Vagina (tissue), 2 donors: ENCODE measurements at places on chromosomes 12 and 14.

DNA sequence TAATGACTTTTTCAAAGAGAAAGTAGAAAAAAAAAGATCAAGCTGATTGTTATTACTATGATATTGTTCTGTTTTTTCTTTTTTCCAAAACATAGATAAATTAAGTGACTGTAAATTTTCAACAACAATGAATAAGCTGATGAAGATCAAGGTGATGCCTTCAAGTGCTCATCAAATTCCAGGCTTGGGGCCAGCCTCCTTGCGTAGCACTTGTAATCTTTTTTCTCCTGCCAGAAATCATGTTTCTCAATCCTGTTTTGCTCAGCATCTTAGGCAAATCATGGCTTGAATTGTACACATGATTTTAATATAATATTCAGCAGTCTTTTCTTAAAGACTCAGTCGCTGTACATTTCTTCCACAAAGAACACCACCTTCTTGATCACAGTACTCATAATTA is 333.2 kb downstream of the NPAS3 start:
- DNase-seq, result no peak

DNA sequence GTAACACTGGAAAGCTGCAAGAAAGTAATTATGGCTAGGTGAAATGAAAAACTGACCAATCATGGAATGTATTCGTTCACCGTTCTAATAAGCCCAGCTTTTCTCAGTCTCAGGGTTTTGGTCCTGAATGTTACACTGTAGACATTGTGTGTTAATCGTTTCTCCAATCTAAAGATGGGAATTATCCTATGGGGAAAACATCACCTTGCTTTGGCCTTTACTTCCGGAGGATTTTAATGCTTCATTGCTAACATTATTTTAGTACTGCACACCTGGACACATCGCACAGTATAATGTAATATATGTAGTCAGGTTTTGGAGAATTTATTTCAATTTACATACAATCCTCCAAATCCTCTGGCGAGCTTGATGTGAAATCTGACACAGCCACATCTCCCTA is 1.2 kb upstream of the TRHDE start:
- no peak for DNase-seq

- no peak for DNase-seq
Measured at GRCh38 chr14:82667501-82667900, 1133.8 kb upstream of the SEL1L start.

DNA sequence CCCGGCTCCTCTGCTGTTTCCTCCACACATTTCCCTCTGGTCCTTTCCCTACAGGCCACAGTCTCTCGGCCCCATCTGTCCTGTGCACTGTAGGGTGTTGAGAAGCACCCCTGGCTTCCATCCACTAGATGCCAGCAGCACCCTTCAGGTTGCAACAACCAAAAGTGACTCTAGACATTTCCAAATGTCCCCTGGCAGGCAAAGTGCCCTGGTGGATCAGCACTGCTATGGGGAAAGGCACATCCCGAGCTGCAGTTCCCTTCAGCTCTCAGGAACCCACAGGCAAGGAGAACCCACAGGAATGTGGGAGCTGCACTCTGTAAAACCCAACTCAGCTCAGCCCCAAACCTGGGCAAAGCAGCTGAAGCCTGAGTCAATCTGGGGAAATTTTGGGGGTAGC is 77.0 kb downstream of the RBM19 start:
- no peak for DNase-seq

GRCh38 chr14:62626416-62626815 is 418.8 kb downstream of the KCNH5 start:
- DNase-seq, result no peak

DNA sequence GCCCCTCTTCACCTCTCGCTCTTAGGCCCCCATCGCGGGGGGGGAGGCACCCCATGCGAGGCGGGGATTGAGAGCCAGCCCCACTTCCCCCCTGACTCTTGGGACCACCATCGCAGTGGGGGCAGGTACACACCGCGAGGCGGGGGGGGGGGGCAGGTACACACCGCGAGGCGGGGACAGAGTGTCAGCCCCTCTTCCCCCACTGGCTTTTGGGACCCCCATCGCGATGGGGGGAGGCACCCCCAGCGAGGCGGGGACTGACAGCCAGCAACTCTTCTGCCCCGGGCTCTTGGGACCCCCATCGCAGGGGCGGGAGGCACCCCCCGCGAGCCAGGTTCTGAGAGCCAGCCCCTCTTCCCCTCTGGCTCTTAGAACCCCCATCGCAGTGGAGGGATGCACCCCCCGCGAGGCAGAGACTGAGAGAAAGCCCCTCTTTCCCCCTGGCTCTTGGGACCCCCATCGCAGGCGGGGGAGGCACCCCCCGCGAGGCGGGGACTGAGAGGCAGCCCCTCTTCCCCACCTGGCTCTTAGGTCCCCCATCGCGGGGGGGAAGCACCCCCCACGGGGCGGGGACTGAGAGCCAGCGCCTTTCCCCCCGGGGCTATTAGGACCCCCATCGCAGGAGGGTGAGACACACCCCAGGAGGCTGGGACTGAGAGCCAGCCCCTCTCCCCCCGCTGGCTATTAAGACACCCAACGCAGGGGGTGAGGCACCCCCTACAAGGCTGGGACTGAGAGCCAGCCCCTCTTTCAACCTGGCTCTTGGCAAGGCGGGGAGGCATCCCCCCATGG is 196.5 kb upstream of the PZP start:
- DNase-seq, result no peak

DNA sequence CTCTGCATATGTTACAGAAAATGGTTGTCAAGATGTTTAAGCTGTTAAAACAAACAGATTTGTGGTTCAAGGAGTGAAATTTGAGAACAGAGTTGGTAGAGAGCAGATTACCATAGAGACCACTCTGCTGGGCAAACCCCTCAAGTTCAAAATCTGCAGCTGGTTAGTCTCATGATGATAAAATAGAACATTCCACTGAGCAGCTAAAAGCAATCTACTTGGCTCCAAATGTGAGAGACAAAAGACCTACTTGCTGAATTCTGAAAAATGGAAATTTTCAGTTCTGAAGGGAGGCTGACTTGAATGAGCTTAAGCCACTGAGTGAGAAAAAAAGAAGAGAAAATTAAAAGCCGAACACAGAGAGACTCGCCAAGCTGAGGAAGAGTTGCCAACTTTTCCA is 519.3 kb downstream of the NOVA1 start:
- no peak for DNase-seq

GRCh38 chr14:81305065-81305464 is 84.3 kb upstream of the GTF2A1 start:
- DNase-seq, result no peak

GRCh38 chr12:100290016-100290415 is 23.0 kb downstream of the SCYL2 start:
- DNase-seq, result no peak

- DNase-seq, result no peak
Measured at GRCh38 chr14:36676236-36676635, 14.6 kb downstream of the PAX9 start.

DNA sequence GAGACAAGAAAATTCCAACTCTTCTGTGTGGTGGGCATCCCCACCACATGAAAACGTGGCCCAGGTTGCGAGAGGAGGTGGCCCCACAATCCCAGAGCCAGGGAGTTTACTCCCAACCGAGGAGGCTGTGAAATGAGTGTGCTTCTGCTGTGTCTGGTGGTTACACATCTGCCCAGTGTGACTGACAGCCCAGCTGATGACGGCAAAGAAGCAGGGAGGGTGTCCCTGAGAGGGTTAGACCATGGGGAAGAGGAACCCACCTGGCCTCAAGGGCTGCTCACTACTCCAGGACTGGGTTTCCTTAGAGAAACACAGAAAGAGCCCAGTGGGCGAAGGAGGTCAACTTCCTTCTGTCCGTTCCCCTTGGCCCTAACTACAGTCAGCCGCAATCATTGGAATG is 24.6 kb downstream of the ZFP36L1 start:
- no peak for DNase-seq

DNA sequence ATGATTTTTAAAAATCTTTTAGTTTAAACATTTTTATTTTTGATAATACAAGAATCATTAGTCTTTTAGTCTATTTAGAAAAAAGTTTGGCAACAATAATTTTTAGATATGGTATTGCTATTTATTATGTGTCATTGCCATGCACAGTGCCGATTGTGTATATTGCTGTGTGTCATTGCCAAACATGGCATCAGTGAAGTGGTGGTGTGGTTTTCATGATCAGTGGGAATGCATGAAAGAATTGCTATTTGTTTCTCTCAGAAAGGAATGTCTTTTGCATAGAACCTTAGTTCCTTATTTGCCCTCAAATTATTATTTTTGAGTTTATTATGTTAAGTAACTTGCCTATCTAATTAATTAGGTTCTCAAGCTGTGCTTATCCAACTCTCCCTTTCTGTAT is 397.5 kb upstream of the PDE3A start:
- DNase-seq, result no peak

- no peak for DNase-seq
Measured at GRCh38 chr12:100141998-100142850, 450 bp downstream of the BLTP3B start.
